ENCODE measurements at places on chromosomes 5 and 9. TPM values are rescaled to one million over a fixed set of nuclear protein-coding genes. Genes with fewer than 3 reads are reported as not detected.

DNA sequence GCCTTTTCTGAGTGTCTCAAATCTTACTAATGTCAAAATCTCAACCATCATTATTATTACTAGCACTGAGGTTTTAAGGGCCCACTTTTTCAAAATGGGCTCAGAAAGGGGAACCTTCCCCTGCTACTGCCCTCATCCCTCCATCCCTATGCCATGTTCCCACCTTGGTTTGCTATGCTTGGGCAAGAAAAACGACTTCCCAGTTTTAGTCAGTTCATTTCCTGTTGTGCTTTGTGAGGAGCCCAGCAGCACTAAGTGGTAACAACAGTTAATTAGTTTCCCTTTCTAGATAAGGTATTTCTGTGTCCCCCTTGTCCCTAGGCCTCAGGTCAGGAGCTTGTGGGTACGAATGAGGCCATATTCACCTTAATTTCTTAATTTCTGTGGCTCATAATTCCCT lies 595.2 kb downstream of the RAB3C start:
- DNase-seq = no peak
- no peak overlapping the region for H3K4me3 ChIP-seq
- peaks cover 5% of the 10 kb centered on the region for H3K4me1 ChIP-seq
- no peak overlapping the region for H3K27ac ChIP-seq

- H3K27ac ChIP-seq = no peak overlapping the region
- no peaks in the 10 kb centered on the region for H3K27me3 ChIP-seq
- H3K4me3 ChIP-seq = no peak overlapping the region
- peaks cover 24% of the 10 kb centered on the region for H3K36me3 ChIP-seq
Measured at GRCh38 chr9:131423171-131423581, 29.3 kb downstream of the PRRC2B start.

- no peak overlapping the region for H3K27ac ChIP-seq
- no peak overlapping the region for H3K4me3 ChIP-seq
- H3K27me3 ChIP-seq = no peaks in the 10 kb centered on the region
- H3K4me1 ChIP-seq = no peaks in the 10 kb centered on the region
Measured at GRCh38 chr5:178293815-178294214, 61.2 kb upstream of the PHYKPL start.

DNA sequence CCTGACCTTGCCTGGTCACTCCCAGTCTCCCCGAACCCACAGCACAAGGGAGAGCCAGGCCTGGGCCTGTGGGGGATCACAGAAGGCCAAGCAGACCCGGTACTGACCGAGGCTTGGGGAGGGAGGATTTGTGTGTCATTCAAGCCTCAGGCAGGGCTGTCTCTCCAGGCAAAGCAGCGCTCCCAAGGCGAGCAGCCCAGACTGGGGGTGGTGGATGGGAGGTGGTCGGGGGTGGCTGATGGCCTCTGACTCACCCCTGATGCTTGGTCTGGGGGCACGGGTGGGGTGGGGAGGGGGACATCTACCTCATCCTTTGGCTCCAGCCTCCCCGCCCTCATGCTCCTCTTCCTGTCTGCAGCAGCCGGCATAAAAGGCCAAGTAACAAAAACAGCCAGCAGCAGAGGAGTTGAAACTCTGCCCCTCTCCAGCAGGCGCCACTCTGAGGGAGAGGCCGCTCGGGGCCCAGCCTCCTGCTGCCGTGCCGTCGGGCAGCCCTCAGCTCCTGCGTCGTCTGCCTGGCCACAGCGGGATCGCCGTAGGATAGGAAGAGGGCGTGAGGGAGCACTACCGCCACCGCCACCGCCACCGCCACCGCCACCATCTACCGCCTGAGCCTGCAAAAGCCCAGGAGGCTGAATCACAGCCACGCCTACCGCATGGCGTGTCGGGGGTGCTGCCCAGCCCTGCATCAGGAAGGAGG lies 166.0 kb downstream of the OLFM1 start:
- H3K4me3 ChIP-seq = no peak overlapping the region
- no peak overlapping the region for H3K27ac ChIP-seq
- no peaks in the 10 kb centered on the region for H3K36me3 ChIP-seq
- no peaks in the 10 kb centered on the region for H3K4me1 ChIP-seq

DNA sequence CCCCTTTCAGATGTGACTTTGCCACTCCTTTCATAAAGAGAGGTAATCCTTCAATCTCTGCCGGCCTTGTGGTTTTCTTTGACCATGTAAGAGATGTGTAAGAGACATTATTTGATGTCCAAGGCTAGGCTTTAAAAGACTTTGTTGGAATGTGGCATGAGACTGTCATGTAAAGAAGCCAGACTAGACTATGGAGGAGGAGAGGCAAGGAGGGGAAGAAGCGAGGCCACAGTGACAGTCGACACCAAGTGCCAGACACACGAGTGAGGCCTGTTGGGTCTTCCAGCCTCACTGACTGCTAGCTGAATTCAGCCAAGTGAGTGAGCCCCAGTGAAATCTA lies 1013.3 kb downstream of the MAT2B start:
- no peak overlapping the region for H3K4me3 ChIP-seq
- H3K27ac ChIP-seq = no peak overlapping the region
- DNase-seq = no peak
- no peaks in the 10 kb centered on the region for H3K27me3 ChIP-seq
- H3K36me3 ChIP-seq = no peaks in the 10 kb centered on the region

DNA sequence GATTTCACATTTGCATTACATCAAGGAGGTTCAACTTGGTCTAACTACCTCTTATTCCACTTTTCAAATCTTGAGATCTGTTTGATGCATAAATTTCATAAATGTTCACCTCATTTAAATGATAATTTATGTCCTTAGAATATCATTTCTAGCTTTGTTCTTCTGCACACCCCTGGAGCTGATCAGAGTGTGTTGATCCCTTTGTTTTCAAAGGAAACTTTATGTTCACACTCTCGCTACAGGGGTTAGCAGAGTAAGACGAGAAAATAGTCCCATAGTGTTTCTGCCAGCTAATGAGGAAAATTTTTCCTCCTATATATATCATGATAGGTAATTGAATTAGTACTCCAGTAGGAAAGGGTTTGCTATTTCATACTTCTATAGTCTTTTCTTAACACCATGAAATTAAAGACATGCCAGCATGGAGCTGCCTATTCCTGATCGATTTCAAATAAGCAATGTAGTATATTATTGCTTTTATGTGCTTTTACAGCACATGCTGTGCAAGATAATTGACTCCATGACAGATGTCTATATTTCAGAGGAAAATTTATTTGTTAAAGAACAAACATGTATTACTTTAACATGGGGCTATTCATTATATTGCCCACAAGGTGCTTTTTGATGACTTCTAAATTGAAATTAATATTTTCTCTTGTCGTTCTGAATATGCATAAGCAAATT lies 4.8 kb upstream of the PAM start:
- H3K4me3 ChIP-seq = no peak overlapping the region
- peaks cover 40% of the 10 kb centered on the region for H3K4me1 ChIP-seq
- H3K36me3 ChIP-seq = no peaks in the 10 kb centered on the region
- no peak for DNase-seq
- H3K27ac ChIP-seq = no peak overlapping the region
- peaks cover 23% of the 10 kb centered on the region for H3K27me3 ChIP-seq

GRCh38 chr9:109311731-109312130 lies 9.1 kb downstream of the EPB41L4B start:
- H3K4me1 ChIP-seq = peaks cover 5% of the 10 kb centered on the region
- peaks cover 34% of the 10 kb centered on the region for H3K27me3 ChIP-seq
- H3K4me3 ChIP-seq = no peak overlapping the region
- no peak overlapping the region for H3K27ac ChIP-seq
- no peaks in the 10 kb centered on the region for H3K36me3 ChIP-seq

DNA sequence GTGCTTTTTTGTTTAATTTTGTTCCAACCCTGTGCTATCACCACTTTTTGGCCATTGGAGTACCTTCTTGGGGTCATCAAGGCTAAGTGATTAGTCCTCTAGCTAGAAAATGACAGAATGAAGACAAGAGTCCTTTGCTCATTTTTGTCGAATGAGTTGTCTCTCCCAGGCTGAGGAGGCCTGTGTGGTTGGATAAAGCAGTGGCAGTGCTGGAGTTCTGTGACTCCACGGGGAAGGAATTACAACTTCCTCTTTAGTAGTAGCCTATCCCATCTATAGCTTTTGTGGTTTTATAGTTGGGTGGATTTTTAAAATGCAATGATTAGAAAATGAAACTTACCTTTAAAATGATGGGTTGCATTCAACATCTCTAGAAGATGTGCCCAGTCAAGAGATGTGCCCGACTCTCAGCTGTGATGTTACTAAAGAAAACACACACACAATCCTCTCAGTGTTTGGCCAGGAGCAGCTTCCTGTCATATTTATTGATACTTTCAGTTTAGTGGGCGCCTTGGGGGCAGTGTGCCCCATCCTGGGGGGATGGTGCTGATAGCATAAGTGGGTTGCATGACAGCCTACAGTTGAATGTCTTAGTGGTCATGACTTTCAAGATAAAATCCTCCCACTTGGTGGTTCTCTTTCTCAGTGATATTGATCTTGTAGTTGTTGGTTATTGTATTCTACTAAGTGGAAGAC lies 11.9 kb downstream of the OTULINL start:
- peak; percentile 24 for DNase-seq
- H3K4me3 ChIP-seq = no peak overlapping the region

- H3K4me1 ChIP-seq = peaks cover 15% of the 10 kb centered on the region
- H3K36me3 ChIP-seq = no peaks in the 10 kb centered on the region
- H3K27ac ChIP-seq = no peak overlapping the region
- DNase-seq = peak; percentile 4
- H3K27me3 ChIP-seq = peaks cover 72% of the 10 kb centered on the region
- no peak overlapping the region for H3K4me3 ChIP-seq
Measured at GRCh38 chr9:116156621-116157314, 3.2 kb downstream of the PAPPA start.

DNA sequence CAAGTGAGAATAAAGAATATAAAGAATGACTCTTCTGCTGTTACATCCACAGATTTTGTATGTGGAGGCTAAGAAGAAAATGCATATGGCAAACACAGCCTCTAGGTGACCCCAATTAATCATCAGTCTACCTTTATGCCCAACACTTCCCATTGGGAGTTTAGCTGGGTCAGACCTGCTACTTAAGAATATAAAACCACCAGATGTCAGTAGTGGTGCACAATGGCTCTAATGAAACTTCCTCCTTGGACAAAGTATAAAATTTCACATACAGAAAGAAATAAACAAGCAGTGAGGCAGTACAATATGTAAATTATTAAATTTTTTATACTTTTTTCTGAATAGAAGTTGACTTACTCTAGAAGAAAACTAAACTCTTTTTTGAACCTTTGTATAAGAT lies 539.9 kb downstream of the BRINP1 start:
- H3K4me1 ChIP-seq = no peaks in the 10 kb centered on the region
- H3K27me3 ChIP-seq = no peaks in the 10 kb centered on the region
- no peak for DNase-seq
- no peak overlapping the region for H3K4me3 ChIP-seq

- peaks cover 42% of the 10 kb centered on the region for H3K27me3 ChIP-seq
- no peaks in the 10 kb centered on the region for H3K36me3 ChIP-seq
- no peak overlapping the region for H3K27ac ChIP-seq
Measured at GRCh38 chr5:76718381-76718832, 2.5 kb downstream of the F2R start.

GRCh38 chr5:10653043-10653442 lies 89.2 kb downstream of the ANKRD33B start:
- H3K36me3 ChIP-seq = peaks cover 1% of the 10 kb centered on the region
- H3K27me3 ChIP-seq = no peaks in the 10 kb centered on the region
- no peak for DNase-seq

DNA sequence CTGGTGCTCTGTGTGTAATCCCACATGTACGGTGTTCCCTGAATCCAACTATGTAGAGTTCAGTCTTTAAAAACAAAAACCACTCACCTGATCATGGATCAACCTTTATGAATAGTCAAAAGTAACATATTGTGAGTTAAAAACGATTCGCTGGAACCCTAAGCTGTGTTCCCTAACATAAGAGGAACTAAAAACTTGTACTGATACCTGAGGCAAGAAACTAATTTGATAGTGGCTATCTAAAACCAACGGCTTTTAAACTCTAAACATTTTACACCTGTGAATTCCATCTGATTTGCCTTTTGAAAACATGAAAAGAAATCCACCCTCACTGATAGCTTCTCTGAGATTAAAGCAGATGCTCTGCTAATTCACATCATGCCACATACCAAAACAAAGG lies 101.5 kb downstream of the DEPDC1B start:
- no peak for DNase-seq
- no peaks in the 10 kb centered on the region for H3K27me3 ChIP-seq
- no peak overlapping the region for H3K4me3 ChIP-seq
- no peaks in the 10 kb centered on the region for H3K36me3 ChIP-seq

DNA sequence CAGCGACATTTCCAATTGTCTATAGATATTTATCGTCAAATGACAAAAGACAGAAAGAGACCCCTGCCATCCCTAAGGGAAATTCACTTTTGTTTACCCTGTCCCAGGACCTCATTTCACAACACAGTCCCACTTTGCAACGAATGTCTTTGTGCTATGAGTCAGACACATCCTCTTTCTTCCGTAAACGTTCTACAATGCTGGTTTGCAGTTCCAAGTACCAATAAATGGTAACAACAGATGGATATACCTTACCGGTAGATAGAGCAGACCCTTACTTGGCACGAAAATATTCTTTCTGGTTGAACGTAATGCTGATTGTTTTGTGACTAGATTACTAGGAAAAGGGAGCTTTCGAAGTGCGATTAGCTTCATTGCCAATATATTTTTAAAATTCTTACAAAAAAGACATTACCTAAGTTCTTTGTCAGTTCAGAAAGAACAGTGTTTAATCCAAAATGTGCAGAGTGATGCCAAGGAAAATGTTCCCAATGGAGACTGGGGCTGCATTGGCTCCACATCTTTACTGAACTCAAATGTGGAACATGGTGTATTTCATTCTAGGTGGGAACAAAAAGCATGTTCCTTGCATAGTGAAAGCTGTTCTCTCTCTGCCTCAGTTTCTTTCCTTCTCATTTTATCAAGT lies 202.5 kb upstream of the SLC27A6 start:
- no peak for DNase-seq
- no peaks in the 10 kb centered on the region for H3K36me3 ChIP-seq
- no peak overlapping the region for H3K4me3 ChIP-seq
- no peaks in the 10 kb centered on the region for H3K4me1 ChIP-seq
- H3K27me3 ChIP-seq = no peaks in the 10 kb centered on the region

GRCh38 chr9:127219520-127219919 lies 45.1 kb upstream of the GARNL3 start:
- peaks cover 22% of the 10 kb centered on the region for H3K4me1 ChIP-seq
- DNase-seq = no peak
- H3K27me3 ChIP-seq = no peaks in the 10 kb centered on the region
- H3K36me3 ChIP-seq = no peaks in the 10 kb centered on the region
- H3K4me3 ChIP-seq = no peak overlapping the region
- H3K27ac ChIP-seq = no peak overlapping the region

- H3K4me1 ChIP-seq = no peaks in the 10 kb centered on the region
- H3K27me3 ChIP-seq = no peaks in the 10 kb centered on the region
- H3K36me3 ChIP-seq = peaks cover 3% of the 10 kb centered on the region
Measured at GRCh38 chr5:110169461-110169860, 479.7 kb downstream of the MAN2A1 start.

GRCh38 chr9:91303741-91304415 lies 57.8 kb downstream of the AUH start:
- no peak overlapping the region for H3K27ac ChIP-seq
- H3K4me1 ChIP-seq = peaks cover 6% of the 10 kb centered on the region
- no peak overlapping the region for H3K4me3 ChIP-seq
- H3K36me3 ChIP-seq = peaks cover 5% of the 10 kb centered on the region
- H3K27me3 ChIP-seq = no peaks in the 10 kb centered on the region

GRCh38 chr9:19116107-19116790 lies 11.0 kb downstream of the PLIN2 start:
- no peaks in the 10 kb centered on the region for H3K4me1 ChIP-seq
- H3K27me3 ChIP-seq = no peaks in the 10 kb centered on the region
- H3K27ac ChIP-seq = no peak overlapping the region
- DNase-seq = no peak
- H3K4me3 ChIP-seq = no peak overlapping the region
- H3K36me3 ChIP-seq = peaks cover 44% of the 10 kb centered on the region

Gene ZCCHC7
- 29.1 TPM for total RNA-seq

Gene RASGEF1C
- not detected for total RNA-seq

Gene ADAMTSL2
- 0.17 TPM for total RNA-seq

Gene SMIM33
- 0.14 TPM for total RNA-seq

Gene FLT4
- total RNA-seq = 1.5 TPM

Gene SPINK4
- total RNA-seq = not detected
